ENCODE measurements at places on chromosomes 6 and 20.

DNA sequence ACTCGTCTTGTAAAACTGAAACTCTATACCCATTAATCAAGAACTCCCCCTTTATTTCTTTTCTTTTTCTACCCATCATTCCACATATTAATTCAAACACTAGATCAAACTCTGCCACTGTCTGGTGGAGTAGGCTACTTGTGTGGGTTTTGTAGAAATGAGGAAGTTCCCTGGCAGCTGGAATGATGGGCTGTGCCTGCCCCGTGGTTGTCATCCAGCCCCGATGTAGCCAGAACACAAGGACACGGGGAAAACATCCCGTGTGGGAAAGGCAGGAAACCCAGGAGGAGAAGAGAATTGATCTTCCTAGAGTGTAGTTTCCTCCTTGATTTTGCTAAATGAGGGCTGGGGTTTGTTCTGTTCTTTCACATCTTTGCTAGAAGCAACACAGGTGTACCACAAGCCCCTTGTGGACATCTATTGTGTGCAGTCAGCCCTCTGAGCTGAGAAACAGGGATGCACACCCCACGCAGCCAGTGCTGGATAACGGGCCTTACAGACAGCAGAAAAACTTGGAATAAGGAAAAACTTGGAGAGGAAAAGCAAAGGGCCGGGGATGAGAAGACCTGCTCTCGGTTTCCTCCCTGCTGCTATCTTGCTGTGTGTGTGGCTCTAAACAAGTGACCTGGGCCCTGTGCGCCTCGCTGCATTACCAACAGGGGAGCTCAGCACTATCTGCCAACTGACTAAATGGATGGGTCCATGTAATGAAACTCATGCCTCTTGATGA, 88.0 kb downstream of the SCML4 start:
- no peak for DNase-seq

GRCh38 chr20:58883241-58883691, 30.8 kb downstream of the GNAS start:
- no peak for DNase-seq

DNA sequence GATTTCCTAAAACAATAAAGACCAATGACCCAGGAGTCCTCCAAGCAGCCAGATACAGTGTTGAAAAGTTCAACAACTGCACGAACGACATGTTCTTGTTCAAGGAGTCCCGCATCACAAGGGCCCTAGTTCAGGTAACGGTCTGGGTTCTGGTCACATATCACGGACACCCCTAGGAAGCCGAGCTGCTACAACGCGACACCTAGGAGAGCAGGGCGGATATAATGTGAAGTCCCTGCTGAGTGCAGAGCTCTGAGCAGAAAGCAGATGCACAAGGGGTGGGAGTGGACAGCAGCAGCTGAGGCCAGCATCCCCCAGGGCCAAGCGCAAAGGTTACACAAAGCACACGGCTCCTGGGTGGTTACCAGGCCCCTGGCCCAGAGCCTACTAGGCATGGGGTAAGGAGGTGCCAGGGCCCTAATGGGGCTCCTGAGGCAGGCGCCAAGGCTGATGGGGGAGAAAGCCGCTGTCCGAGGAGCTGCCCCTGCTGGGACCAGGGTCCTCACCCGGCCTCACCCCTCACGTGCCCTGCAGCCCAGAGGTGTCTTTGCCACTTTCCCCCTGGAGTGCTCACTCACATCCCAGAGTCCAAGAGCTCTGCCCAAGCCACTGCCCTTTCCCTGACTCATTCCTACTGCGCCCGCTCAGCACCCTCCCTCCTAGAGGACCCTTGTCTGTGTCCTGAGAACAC, 8.4 kb downstream of the CST7 start:
- DNase-seq: no peak

DNA sequence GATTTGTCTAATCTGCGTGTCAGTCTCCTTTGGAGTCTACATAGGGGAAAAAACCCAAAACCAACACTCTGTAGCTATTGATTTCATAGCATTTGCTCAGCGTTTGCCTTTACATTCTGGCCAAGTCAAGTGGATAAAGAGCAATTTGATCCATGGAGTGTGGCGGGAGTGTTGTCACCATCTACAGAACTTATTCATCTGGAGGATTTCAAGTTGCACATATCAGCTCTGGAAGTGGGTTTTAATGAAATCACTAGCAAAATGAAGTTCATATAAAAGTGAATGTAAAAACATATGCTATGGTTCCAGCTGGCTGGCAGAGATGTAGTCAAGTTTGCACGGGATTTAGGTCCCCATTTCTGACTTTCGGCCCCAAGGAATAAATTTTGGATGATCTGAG, 219.7 kb upstream of the SUPT3H start:
- DNase-seq: no peak

GRCh38 chr6:82909551-82909950, 156.1 kb downstream of the UBE3D start:
- DNase-seq: no peak

DNA sequence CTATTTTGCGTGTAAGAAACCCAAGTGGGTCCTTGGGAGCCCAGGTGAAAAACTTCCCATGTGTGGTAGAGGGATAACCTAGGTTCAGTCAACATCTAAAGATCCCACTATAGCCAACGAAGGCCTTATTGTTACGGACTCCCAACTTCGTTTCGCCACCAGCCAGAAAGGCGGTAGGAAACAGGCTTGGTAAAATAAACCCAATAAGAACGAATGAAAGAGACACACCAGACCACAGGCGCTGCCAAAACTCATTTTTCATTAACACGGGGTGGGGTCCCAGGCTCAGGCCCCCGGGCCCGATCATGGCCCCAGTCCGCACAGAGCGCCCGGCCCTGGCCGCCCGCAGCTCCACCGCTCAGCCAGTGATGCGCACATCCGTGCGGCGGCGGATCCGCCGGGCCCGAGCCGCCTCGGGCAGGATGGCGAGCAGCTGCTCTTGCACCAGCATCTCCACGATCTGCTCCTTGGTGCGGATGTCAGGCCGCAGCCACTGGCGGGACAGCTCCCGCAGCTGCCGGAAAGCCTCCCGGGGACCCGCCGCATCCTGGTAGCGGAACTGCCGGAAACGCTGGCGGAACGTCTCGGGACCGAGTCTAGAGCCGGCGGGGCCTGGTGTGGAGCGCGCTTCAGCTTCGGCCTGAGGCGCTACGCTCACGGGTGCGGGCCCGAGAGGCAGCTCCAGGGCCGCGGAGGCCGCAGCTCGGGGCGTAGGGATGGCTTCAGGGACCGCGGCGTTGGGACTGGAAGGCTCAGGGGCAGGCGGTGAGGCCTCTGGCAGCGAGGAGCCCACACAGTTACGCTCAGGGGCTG, 709 bp downstream of the SCAND1 start:
- peak; percentile 47 for DNase-seq

- no peak for DNase-seq
Observed at GRCh38 chr20:63536241-63536977, 767 bp downstream of the PTK6 start.

DNA sequence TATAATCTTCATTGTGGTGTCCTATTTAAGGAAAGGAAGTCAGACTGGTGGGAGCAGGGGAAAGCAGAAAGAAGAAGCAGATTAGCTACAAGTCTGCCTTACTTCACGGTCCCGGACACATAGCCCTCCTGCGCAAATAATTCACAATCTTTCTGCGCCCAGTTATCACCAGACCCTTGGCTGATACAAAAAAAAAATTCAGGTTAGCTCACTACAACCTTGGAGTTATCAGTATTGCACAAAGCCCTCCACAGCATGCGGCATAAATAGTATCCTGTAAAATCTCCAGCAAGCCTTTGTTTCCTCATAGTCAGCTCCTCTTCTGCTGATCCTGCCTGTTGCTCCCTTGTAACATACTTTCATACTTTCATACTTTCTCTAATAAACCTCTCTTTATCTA, 148.6 kb upstream of the FUT9 start:
- no peak for DNase-seq

DNA sequence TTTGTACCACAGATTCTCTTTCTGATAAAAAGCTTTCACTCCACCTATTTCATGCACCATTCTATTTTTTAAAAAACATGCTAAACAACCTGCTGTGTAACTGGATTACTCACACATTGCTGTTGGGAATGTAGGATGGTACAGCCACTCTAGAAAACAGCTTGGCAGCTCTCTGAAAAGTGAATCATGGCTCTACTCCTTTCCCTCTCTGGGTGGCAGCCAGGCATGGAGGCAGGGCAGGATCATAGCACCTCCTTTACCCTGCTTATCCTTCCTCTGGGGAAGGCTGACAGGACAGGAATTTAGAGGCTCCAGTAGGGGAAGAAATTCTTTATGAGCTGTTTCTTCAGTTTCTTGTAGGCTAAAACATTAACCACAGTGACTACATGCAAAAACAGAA, 6.7 kb upstream of the VNN2 start:
- DNase-seq: no peak

- no peak for DNase-seq
Observed at GRCh38 chr6:145015739-145016558, 719.4 kb downstream of the EPM2A start.

Data from NCI-H1092 treated with DMSO at 0.1 percent for 48 hours (cell line).